ENCODE measurements at places on chromosomes 2 and 18. TPM values are rescaled to one million over a fixed set of nuclear protein-coding genes. Genes with fewer than 3 reads are reported as not detected.

GRCh38 chr18:11274144-11274794 is 124.9 kb upstream of the PIEZO2 start:
- no peak for DNase-seq

- DNase-seq = peak; percentile 36
Measured at GRCh38 chr2:48855142-48855541, 99.6 kb upstream of the LHCGR start.

GRCh38 chr2:74374509-74375205 is 5.5 kb downstream of the DCTN1 start:
- peak; percentile 76 for DNase-seq

DNA sequence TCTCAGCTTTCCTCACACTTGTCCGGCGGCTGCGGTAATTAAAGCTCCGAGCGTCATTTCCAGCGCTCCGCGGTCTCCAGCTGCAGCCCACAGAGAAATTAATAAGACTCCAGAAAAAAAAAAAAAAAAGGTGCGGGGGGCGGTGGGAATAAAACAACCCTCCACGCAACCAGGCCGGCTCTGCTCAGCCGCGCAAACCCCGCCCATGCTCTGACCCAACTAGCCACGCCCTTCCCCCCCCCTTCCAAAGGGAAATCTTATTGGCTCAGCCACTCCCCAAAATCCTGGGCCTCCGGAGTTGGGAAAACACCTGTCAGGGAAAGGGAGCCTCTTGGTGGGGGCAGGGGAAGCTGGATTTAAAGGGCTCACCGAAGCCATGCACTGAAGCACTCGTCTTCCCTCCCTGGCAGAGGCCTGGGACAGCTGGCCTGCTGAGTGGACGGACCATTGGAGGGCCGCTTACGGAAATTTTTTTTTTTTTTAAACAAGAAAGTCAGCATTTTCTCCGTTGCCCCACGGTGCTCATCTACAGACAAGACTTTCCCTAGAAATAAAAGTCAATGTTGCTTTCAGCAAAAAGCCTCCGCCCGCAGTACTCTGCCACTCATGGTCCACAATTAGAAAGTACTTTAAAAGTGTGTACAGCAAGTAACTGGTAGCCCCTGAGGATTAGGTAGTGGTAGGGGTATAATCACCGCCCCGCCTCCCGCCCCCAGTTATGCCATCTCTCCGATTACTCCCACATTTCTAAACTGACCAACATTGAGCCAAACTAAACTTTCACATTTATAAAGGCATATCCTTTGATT is 674 bp upstream of the ERBB4 start:
- no peak for DNase-seq

Gene UBXN2A
- total RNA-seq = 18.1 TPM

Data from fibroblast of villous mesenchyme (primary cell).